ENCODE measurements at places on chromosomes 16 and 17. TPM values are rescaled to one million over a fixed set of nuclear protein-coding genes. Genes with fewer than 3 reads are reported as not detected.
A peak's percentile ranks its signal among the peaks of the same experiment; 100 is the strongest.

The CORO1A gene
- total RNA-seq: 8.3 TPM

DNA sequence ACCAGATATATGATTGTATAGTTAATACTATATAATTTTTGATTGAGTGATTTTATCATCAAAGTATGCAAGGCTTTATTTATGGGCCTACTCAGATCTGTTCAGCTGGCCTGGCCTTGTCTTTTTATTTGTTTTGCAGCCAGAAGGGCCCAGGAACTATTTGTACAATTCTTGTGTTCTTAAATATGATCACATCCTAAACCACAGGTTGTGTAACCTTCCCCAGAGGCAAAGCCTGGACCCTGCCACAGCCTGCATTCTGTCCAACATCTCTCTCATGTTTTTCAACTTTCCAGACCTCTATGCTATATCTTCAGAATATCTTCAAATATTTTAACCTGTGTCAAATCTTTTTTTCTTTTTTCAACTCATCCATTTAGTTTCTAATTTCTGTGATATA lies 410.4 kb upstream of the MON1B start:
- DNase-seq: peak; percentile 71

DNA sequence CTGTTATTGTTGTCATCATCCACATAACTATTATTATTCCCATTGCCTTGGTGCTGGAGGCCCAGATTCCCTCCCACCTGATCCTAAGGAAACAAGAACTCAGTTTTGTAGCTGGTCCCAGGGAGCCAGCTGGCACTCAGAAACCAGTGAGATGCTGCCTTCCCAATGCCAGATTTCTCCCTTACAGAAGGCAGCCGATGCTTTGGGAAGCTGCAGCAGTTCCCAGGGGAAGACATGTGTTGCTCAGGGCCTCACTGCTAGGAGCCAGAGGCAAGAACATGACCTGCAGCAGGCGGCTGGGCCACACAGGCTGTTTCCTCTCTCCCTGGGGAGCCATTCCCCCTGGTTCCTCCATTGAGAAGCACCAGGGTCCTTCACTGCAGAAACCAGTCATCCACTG lies 59.9 kb upstream of the GRIN2A start:
- DNase-seq: no peak

DNA sequence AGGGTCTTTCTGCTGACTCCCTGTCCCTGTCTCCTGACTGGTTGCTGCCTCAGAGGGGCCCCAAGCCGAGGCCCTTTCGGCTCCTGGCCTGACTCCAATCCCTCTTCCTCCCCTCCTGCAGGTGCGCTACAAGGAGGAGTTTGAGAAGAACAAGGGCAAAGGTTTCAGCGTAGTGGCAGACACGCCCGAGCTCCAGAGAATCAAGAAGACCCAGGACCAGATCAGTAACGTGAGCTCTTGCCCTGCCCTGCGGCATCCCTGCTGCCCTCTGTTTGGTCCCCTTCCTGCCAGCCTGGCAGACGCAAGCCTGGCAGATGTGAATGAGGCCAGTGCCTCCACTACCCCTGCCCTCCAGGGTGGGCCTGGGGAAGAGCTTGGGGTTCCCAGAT lies 27.1 kb upstream of the LASP1NB start:
- DNase-seq: no peak

- DNase-seq: peak; percentile 89
Measured at GRCh38 chr17:40290629-40291280, 3.1 kb downstream of the CDC6 start.

Data from renal cortical epithelial cell (primary cell).